Left renal pelvis (tissue), 4 donors: ENCODE measurements at places on chromosomes 4 and X.
A peak's percentile ranks its signal among the peaks of the same experiment; 100 is the strongest.

DNA sequence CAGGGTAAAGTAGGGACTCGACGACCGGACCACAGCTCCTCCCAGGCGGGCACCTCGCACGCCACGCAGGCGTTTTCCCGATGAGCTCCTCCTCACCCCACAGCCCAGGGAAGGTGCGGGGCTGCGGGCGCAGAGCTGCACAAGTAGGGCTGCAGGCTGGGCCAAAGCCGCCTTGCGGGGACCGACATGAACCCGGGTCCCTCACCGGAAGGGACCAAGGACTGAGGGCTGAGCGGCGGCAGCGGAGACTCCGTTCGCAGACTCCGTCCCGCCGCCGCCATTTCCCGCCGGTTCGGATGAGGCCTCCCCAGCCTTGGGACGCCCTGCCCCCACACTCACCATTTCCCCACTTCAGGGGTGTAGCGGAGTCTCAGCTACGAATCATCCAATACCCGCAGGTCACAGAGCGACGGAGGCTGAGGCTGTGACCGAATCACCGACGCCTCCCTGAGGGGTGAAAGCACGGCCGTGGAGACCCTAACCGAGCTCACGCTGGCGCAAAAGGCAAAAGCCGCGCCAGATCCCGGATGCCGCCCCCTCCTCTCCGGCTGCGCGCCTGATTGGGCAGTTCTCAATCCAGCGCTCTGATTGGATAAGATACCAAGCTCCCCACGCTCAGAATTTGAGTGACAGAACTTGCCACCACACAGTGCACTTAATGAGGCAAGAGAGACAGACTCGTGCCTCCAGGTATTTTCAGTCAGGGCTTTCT lies at the start of gene ZNF732:
ZNF732 (minus strand) TSS at position 506 of the 712 bp plus-strand sequence; CDS start at position 342, 164 bp downstream.
- DNase-seq = peak; percentile 67

DNA sequence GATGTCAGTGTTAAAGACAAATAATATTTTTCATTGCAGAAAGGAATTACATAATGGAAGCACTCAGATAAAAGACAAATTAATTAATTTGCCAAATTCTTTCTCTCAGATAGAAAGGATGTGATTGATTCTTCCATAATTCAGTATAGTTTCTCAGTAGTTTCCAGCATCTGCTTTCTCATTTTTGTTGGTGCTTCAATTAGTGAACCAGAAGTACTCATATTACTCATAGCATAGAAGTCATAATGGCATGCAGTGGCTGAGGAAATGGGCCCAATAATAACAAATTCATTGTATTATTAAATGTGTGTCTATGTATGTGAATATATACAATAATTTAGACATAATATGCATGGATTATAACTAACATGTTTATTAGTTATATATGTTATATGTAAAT lies 393.3 kb upstream of the TRAM1L1 start:
- no peak for DNase-seq

- DNase-seq = no peak
Observed at GRCh38 chr4:108529102-108529501, 91.3 kb upstream of the RPL34 start.

DNA sequence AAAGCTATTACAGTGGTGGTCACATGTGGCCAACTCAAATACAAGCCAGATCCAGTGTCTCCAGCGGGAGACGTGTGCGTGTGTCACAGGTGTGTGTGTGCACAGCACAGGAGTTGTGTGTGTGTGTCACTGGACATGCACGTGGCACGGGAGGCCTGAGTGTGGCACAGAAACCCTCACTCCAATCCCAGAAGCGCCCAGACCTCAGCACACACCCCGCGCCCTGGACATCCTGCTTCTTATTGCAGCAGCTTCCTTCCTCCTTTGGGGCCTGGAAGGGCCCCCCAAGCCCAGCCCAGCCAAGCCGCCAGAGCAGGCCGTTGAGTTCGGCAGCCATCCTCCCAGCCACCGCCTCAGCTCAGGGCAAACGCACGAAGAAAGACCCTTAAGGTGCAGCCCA lies 37.9 kb downstream of the ACOX3 start:
- DNase-seq = no peak

DNA sequence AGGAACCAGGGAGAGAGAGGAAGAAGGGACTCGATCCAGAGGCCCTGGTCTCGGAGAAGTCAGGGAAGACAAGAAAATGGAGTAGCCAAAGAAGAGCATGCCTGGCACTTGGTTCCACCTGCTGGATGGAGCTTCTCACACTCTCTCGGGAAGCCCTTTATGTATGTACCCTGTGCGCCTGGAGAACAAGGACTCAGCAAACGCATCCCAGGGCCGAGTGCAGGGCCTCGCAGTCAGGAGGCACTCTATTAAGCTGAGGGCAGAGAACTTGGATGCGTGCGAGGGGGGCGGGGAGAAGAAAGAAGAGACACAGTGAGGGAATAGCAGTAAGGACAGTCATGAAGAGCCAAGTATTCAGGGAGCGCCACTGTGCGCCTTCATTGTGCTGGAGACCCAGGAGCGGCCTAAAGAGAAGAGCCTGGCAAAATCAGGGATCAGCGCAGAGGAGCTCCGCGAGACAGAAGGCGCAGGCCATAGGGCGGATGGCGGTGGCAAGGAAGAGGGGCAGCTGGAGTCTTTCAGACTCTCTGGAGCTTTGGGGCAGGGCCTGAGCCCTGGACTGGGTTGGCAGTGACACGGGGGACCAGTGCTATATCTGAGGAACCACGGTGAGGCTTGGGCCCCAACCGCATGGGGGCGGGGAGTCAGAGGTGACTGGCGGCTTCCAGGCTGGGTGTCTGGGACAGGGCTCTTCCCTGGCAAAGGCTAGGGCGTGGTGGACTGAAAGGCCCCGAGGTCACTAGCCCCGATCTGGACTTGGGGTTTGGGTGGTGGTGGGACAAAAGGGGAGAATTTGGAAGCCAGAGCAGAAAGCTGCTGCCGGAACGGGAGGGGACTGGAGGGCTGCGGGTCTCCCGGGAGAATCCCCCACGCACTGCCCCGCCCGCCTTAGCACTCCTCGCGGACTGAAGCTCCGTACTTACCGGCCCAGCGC lies 1.9 kb upstream of the SEPTIN6 start:
- DNase-seq = no peak

- DNase-seq = no peak
Observed at GRCh38 chr4:54066718-54067129, 2.3 kb upstream of the CHIC2 start.

DNA sequence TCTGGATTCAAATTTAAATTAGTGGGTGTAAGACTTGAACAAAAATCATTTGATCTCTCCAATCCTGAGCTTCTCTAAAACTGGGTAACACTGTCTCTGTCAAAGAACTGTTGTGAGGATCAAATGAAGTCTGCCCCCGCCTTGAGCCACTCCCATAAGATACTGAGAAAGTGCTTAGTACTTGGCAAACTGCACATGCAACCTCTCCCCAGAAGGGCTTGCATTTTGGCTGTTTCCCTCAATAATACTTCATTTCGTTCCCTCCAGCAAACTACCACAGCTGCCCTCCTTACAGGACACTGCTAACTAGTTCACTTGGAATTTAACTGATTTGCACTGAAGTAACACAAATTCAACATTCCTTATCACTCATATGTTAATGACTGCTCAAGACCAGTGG lies 79.8 kb downstream of the APBB2 start:
- no peak for DNase-seq

GRCh38 chr4:47642985-47643760 lies 158.1 kb downstream of the ATP10D start:
- no peak for DNase-seq

DNA sequence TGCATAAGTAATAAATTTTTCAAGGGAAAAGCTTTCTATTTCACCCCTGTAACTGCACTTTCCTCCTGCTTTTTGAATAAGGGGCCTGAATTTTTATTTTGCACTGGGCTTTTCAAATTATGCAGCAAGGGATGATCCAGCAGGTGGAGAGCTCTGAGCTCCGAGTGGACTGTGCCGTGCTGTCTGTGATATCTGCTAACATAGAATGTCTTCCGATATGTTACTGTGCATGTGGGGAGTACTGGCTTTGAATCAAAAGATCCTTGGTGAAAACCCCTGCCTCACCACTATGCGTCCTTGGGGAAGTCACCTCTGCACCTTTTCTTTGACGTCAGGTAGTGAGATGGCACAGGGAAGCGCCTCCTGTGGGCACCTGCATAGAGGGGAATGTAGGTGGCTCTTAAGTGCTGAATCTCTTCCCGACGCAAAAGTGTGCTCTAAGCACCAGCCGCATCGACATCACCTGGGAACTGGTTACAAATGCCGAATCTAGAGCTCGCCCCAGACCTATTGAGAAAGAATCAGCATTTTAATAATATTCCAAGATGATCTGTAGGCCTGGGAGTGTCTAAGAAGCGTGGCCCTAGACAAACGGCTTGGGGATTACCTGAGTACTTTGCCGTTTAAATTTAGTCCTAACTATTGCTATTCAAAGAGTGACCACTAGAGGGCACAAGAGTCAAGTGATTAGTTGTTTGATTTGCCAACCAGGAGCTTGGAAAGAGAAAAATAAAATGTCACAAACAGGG lies 19.2 kb upstream of the WFS1 start:
- no peak for DNase-seq

GRCh38 chrX:119071381-119071780 lies 1.4 kb upstream of the CT47C1 start:
- no peak for DNase-seq

GRCh38 chrX:153706799-153707198 lies 17.4 kb downstream of the BCAP31 start:
- no peak for DNase-seq

GRCh38 chrX:112527903-112528302 lies 151.8 kb downstream of the LHFPL1 start:
- DNase-seq = no peak
